Fibroblast of upper back skin (primary cell): ENCODE measurements at places on chromosomes 7 and 10.

DNA sequence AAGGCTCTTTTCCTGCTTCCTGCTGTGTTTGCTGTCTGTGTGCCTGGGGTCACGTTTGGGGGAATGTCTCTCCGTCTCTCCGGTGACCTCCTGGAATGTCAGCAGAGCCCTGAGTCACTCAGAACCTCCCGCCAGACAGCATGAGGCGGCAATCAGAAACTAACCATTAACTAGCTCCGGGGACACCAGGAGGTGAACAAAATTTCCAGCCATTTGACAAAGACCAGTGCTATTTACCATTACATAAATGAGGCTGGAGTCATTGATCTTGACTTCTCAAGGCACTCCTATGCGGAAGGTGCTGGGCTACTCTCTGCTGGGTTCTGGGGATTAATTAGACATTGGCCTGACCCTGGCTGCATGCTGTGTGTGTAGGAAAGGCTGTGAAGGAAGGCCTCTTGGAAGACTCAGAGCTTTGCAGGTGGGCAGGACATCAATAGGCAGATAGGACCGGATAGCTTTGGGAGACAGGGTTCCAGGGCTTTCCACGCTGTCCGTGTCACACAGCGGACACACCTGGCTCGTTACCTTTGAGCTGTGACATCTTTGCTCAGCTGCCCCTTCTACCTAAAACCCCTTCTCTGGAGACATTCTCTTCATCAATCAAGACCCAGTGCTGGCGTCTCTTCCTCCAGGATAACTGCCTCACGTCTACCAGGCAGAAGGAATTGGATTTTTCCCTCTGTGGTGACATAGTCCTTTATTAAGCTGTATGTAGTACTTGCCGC, 77.0 kb downstream of the PFKFB3 start:
- peak; percentile 74 for DNase-seq

- DNase-seq: no peak
Measured at GRCh38 chr7:51301806-51302205, 14.8 kb downstream of the COBL start.

- no peak for DNase-seq
Measured at GRCh38 chr10:104582602-104582951, 58.5 kb upstream of the SORCS3 start.

DNA sequence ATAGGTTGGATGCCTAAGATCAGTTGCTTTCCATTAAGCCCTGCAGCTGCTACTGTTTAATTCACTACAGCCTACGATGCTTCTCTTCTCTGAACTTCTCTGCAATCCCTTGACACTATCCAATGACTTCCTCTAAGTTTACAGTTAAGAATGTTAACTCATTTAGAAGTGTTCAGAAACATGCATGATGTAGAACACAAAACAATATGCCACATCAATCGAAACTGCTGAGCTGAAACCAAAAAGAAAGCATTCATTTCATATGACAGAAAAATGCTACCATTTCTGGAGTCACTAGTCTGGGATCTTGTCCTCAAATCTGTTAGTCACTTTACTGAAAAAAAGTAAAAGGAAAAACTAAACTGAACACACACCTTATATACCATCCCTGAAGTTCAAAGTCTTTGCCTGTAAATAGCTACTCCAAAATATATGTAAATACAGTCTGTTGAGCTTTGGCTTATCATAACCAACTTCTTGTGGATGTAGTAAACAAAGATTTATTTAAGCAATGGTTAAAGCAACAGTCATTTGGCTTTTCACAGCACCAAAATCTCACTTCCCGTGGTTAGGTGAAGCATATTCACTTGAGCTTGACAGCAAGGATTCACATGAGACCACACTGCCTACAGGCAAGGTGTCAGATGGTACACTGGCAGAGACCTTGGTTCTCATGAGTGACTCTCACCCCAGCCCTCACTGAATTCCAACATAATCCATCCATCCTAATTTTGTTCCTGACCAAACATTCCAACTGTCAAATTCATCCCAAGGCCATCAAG, 187.0 kb downstream of the PPP1R17 start:
- DNase-seq: no peak

- DNase-seq: no peak
Measured at GRCh38 chr7:106248600-106248999, 36.2 kb downstream of the NAMPT start.

GRCh38 chr10:118311505-118311904, 30.6 kb downstream of the FAM204A start:
- DNase-seq: no peak

- peak; percentile 66 for DNase-seq
Measured at GRCh38 chr7:43199371-43200160, 87.1 kb downstream of the HECW1 start.

- no peak for DNase-seq
Measured at GRCh38 chr7:140745266-140746058, 49.0 kb downstream of the NDUFB2 start.

DNA sequence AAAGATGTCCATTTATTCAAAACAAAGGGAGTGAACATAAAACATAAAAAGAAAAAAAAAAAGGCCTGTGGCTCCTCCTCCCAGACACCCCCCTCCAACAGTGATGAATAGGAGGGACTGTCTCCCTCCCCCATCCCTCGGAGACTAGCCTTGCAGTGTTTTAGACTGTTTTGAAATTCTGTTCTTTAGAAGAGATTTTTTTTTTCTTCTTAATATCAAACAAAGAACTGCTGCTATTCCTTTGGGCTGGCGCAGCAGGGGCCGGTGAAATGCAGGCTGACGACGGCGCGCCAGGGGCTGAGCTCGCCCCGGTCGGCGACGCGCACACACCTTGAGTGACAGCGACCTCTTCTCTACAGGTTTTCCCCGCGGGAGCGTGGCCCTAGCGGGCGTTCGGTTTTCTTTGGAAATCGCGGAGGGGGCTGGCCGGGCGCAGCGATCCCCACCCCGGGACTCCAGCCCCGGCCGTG, at the start of gene LANCL2:
LANCL2 (plus strand) TSS at position 133 of the 470 bp plus-strand sequence. CDS start 689 bp downstream, outside the sequence.
- DNase-seq: peak; percentile 50

DNA sequence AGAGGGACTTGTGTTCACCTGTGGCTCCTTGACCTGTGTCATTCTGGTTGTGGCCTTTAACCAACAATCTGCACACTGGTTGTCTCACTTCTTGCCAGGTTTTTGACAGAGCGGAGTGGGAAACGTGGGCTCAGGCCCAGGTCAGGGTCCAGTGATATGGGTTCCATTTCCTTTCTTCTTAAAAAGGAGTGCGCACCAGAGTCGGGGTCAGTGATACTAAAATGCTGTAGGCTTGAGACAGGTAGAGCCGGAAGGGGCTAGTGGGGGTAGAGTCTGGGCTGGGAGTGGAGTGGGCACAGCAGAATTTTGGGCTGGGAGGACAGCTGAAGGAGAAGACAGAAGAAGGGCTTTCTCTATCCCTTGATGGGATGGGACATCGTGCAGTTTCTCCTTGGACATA, 61.2 kb downstream of the SH2D4B start:
- no peak for DNase-seq

DNA sequence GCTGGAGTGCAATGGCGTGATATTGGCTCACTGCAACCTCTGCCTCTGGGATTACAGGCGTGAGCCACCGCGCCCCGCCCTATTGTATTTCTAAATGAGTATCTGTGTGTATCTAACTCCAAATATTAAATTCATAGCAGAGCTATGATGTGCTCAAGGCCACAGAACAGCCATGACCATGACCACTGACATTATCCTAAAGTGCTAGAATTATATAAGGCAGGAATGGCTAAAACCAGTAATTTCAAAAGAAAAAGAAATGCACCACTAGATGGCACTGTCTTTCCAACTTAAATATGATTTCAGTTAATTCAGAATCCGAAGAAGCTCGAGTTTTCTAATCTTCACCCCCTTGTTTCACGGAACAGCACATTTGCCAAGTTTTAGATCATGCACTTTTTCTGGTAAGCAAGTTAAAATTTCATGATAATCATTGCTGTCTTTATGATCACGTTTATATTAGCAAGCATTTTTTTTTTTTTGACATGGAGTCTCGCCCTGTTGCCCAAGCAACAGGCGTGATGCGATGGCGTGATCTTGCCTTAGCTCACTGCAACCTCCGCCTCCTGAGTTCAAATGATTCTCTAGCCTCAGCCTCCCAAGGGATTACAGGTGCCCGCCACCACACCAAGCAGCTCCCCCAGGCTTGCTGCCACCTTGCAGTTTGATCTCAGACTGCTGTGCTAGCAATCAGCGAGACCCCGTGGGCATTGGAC, 65.3 kb downstream of the OR13A1 start:
- peak; percentile 49 for DNase-seq

GRCh38 chr7:7352845-7353244, 170.5 kb downstream of the C1GALT1 start:
- no peak for DNase-seq

DNA sequence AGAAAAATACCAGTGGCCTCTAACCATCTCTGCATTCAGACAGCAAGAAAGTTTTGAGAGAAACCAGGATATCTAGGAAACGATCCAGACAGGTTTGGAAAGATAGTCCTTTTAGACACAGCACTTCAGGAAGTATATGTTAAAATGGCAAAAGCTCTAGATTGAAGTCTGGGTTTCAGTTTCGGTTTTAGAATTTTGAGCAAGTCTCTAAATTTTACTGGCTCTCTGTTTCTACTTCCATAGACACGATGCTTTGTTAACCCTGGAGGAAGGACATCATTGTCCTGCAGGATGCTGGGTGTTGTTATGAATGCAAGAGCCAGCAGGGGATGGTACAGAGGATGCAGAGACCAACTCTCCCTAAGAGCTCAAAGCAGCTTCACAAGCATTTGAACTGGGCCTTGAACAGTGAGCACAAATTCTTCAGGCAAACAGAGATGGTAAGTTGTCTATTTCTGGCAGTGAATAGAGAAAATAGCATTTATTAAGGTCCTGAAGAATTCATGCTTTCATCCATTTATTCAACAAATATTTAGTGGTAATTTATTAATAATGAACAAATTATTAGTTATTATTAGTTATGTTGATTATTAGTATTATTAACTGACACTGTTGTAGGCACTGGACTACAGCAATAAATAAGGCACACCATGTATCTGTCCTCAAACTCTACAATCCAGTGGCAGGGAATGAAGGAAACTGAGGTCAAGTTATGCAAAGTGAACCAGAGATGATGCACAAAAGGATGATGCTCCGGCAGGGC, 152.7 kb upstream of the NRP1 start:
- DNase-seq: no peak

DNA sequence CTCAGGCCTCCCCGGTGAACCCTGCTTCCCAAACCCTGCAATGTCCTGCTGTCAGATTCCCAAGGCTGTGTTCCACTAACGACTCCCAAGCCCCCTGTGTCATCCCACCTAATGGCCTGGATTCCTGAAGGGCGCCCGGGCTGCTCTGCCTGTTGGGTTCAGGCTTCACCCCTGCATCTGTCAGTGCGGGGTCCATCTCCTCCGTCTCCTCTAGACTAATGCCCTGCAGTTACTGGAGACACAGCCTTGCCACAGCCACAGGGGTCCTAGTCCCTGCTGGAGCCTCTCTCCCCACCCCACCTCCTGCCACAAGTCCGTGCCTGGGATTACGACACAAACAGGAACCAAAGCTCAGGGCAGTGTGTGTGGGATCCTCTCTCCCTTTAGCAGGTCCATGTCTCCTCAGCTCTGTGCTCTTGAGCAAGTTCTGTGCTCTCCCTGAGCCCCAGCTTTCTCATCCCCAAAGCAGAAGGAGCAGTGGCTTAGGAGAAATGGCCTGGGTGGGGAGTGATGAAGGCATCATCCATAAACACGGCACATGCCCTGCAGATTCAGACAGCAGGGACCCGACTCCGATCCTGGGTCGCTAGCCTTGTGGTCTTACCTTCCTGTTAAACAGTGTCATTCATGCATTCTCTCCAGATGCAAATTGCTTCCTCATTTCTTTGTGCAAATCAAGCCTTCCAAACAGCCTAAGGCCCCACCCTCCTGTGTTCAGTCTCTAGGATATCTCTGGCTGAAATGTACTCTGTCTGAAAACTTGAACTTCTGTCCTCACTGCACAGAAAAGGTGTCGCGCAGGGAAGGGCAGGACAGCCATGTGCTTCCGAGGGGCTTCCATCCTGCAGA, 8.2 kb upstream of the RBP3 start:
- DNase-seq: no peak

GRCh38 chr7:101258243-101258731, 13.4 kb upstream of the FIS1 start:
- DNase-seq: peak; percentile 63

GRCh38 chr10:60937022-60937421, 7.0 kb downstream of the RHOBTB1 start:
- DNase-seq: no peak

DNA sequence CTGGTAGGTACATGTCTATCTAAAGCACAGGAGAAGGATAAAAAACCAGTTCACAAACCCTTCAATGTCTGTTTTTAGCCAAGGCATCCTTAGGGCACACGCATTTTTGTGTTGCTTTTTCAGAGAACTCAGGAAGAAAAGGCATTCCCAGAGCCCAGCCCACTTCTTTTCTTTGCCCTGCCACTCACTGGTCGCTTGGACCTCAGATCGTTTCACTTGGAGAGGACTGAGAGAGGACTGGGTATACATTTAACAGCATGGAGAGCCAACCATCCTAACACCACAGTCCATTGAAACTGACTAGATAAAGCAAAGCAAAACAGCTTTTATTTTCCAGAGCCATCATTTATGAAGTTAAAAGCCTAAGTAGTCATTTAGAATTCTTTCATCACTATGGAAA, 194.2 kb downstream of the CAMK1D start:
- no peak for DNase-seq

GRCh38 chr7:29989257-29989995, at the start of gene SCRN1:
Gene SCRN1, minus strand, starts transcription at chr7:29989801. Its CDS starts 20,734 bp downstream, at chr7:29969067.
- DNase-seq: peak; percentile 54

GRCh38 chr7:552868-553635, 33.4 kb upstream of the PDGFA start:
- DNase-seq: no peak

GRCh38 chr10:42988517-42989395, 88.1 kb upstream of the RET start:
- no peak for DNase-seq

- DNase-seq: no peak
Measured at GRCh38 chr10:68602434-68602833, 42.3 kb downstream of the TET1 start.

- no peak for DNase-seq
Measured at GRCh38 chr10:46293228-46293627, 6.4 kb downstream of the ANTXRL start.

DNA sequence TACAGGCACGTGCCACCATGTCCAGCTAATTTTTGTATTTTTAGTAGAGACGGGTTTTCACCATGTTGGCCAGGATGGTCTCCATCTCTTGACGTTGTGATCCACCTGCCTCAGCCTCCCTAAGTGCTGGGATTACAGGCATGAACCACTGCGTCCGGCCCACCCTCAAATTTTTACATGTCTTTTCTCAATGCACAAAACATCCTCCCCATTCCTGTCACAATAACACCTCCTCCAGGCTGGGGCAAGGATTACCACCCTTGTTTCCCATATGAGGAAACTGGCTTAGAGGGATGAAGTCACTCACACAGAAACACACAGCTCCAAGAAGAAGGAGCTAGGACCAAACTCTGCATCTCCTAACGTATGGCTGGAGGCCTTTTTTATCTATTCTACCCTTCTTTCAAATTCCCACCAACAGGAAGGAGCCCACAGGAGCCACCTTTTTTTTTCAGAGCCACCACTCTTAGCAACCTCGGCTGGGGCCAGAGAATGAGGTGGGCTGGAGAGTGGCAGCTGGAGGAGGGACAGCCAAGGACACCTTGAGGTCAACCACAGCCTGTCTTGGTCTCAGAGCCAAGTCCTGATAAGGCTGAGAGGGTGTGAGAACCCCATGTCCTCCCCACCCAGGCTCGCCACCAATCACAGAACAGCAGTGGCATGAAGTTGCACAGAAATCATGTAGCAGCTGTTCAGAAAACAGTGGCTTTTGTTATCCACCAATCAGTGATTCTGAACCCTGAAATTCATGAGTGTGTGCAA, 113.1 kb upstream of the PDLIM1 start:
- no peak for DNase-seq

- peak; percentile 52 for DNase-seq
Measured at GRCh38 chr10:62390497-62391176, 16.5 kb downstream of the ZNF365 start.
